ENCODE measurements at places on chromosomes 12 and 14.

GRCh38 chr14:100776681-100777365 is 49.1 kb upstream of the MEG3 start:
- peak; percentile 18 for DNase-seq

GRCh38 chr14:22384167-22384549 is 204.9 kb downstream of the DAD1 start:
- DNase-seq, result no peak

DNA sequence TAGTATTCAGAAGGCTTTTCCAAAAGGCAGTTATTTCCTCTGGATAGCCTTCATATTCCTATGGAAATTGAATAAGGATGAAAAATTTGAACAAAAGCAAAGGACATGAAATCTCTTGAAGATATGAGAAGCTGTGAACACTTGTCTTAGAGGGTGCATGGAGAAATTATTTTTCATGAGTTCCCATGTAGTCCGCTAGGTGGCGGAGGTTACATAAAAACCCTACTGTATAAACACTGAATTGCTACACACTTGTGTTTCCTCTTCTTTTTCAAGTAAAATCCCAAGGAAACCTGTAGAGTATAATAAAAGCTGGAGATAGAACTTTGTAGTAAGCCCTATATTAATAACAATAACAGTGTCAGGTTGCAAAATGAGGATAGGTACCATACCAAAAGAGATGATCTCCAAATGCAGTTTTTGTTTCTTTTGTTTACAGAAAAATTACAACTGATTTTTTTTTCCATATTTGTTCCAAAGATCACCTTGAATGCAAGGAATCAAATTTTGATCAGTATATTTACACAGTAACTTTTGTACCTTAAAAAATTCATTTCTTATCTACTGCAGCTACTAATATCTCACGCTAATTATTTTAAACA is 37.8 kb upstream of the OR4E1 start:
- DNase-seq, result no peak

DNA sequence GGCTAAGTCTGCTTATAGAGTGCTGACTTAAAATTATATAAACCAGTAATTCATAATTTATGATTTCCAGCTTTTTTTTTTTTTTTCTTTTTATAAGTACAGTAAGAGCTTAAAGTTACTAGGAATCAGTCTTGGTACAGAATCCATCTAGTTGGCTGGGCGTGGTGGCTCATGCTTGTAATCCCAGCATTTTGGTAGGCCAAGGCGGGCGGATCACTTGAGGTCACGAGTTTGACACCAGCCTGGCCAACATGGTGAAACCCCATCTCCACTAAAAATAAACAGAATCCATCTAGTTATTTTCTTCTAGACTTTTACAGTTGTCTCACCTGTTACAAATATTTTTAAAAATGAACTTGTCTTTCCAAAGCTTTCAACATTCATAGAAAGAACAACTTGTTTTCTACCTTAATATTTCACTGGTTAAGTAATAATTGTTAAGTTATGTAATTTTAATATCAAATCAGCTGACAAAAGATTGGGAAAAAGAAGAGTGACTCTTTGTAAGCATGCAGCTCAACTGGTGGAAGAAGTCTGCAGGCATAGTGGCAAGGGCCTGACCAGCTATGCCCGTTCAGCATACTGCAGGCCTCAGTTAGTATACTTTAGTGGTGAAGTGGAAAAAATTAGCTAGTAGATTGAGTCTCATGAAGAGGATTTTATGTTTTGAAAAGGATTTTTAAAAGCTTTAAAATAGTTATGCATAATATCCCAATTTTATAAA is 17.4 kb upstream of the PSMA3 start:
- DNase-seq, result no peak

- no peak for DNase-seq
Observed at GRCh38 chr12:26406813-26407212, 211.4 kb downstream of the SSPN start.

DNA sequence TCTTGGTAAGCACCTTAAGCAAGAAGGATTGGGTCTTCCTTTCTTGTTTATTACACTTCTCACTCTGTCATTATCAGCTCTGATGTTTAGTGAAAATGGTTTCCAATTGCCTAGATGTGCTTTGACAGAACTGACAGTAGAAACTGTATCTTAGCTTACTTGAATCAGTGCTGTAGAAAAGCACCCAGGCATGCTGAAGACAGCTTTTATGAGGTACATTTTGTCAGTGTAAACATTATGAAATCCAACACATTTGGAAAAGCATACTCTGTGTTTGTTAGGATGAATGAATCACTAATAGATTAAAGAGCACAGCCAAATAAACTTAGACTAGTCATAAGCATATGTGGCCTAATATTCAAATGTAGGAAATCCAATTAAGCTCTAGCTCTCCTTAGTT is 290.2 kb upstream of the NPAS3 start:
- no peak for DNase-seq

DNA sequence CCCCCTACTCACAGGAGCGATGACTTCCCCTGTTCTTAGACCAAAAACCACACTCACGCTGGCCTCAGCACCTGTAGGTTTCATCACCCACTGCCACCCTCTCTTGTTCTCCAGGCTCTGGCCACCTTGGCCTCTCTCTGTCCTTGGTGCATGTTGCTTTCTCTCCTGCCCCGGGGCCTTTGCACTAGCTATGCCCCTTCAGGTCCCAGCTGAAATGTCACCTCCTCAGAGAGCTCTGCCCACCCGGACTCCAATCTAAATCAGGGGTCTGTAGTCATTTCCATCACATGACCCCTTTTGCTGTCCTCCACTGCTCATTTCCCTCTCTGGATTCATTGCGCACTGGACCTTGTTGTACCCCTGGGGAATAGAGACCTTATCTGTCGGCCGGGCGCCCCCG is 8.2 kb upstream of the TRPV4 start:
- no peak for DNase-seq

DNA sequence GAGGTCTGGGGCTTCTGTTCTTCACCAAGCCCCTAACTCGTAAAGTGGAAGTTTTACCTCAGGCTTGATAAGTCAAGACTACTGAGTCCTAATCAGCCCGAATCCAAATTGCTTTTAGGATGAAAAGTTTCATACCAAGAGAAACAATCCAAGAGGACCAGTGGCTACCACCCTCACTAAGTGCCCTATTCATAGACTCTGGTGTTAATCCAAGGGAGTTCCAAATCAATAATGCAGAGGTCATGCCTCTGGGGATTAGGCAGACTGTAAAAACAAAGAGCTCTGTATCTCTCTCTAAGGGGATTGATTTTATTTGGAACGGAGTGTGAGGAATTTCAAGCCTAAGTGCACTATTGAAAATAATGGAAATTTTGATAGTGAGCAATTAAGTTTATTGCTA is 76.3 kb upstream of the LMNTD1 start:
- no peak for DNase-seq

Data from right hindlimb (tissue), 1 donor.